ENCODE measurements at places on chromosomes 5 and 9. TPM values are rescaled to one million over a fixed set of nuclear protein-coding genes. Genes with fewer than 3 reads are reported as not detected.

- H3K4me3 ChIP-seq: no peak overlapping the region
- H3K4me1 ChIP-seq: no peaks in the 10 kb centered on the region
- H3K36me3 ChIP-seq: no peaks in the 10 kb centered on the region
Measured at GRCh38 chr5:31757806-31758205, 118.9 kb downstream of the PDZD2 start.

The MCTP1 gene
- total RNA-seq: 10.0 TPM

The CCL21 gene
- 2.9 TPM for total RNA-seq

DNA sequence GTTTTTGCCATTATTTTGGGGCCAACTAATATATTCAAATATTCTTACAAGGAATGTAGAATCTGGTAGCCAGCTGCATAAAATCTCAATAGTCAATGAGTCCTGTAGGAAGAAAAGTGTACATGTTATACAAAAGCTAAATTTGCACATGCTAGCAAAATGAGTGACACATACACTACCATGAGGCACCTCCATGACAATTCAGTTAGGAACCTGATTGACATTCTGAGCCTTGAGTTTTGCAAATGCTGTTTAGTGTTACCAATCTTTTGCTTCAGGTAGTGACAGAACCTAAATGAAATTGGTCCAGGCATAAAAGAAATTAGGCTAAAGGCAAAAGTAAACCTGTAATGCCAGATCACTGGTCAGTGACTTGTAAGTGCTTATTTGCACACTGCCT lies 6.8 kb upstream of the DAPK1 start:
- no peak overlapping the region for H3K27ac ChIP-seq
- H3K27me3 ChIP-seq: no peaks in the 10 kb centered on the region
- no peak for DNase-seq
- H3K4me3 ChIP-seq: no peak overlapping the region
- H3K4me1 ChIP-seq: no peaks in the 10 kb centered on the region

The DPM2 gene
- 4.7 TPM for total RNA-seq

The OTULINL gene
- 2.1 TPM for total RNA-seq

DNA sequence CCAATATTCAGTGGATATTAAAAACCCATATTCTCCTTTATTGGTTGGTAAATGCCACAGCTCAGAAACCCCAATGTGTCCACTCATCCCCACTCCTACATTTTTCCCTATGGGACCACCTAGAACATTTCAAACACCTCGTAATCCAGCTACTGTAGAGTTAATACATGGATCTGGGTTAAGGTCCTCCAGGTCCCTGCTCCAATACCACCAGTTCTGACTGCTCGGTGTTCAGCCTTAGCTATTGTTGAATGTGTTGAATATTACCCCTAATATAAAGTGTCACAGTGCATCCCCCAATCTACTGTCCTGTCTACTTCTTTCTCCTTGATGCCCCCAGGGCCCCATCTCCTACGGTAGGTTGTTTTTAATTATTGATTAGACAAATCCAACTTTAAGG lies 231.5 kb downstream of the PCSK1 start:
- H3K27ac ChIP-seq: no peak overlapping the region
- H3K36me3 ChIP-seq: no peaks in the 10 kb centered on the region
- H3K4me3 ChIP-seq: no peak overlapping the region
- no peak for DNase-seq
- H3K4me1 ChIP-seq: no peaks in the 10 kb centered on the region

DNA sequence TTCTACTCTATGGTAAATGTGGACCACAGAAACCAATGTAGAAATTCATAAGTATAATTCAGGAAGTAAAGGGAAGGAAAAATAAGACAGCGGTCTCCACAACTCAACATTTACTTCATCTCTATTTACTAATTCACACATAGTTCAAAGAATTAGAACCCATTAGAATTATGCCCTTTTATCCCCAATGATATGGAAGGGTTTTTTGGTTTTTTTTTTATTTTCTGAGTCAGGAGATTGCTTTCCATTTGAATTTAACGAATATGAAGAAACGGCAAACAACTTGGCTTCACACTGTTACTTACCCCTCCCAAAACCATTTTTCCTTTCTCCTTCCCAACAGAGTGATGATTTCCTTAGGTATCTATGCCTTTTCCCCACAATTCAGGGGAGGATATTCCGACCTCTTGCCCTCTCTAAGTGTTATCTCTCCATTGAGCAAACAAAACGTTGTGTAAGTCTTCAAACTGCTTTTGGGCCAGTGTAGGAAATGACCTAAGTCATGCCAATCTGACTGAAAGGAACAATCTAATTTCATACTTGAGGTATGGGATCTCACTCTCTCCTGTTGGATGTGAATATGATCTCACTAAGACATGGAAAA lies 72.0 kb downstream of the CETN3 start:
- no peaks in the 10 kb centered on the region for H3K36me3 ChIP-seq
- no peaks in the 10 kb centered on the region for H3K27me3 ChIP-seq
- DNase-seq: no peak
- no peak overlapping the region for H3K4me3 ChIP-seq
- H3K27ac ChIP-seq: no peak overlapping the region

The CA9 gene
- total RNA-seq: 5.5 TPM

DNA sequence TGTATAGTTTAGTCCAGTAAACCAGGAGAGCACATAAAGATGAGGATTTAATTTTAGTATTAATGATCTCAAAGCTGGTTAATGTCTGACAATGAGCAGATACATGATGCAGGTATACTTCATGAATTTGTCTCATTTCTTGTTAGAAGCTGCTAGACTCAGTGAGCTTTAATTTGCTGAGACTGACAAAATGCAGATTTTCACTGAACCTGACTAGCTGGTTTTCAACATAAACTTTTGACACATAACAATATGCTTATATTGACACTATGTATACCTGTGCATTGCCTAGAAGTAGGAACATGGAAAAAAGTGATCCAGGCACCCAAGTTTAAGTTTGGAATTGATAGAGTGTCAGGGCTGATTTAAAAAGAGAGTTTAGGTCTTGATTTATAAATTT lies 10.8 kb downstream of the UBLCP1 start:
- no peak overlapping the region for H3K4me3 ChIP-seq
- H3K27me3 ChIP-seq: no peaks in the 10 kb centered on the region
- H3K36me3 ChIP-seq: peaks cover 41% of the 10 kb centered on the region

The LHX2 gene
- total RNA-seq: not detected

The NEURL1B gene
- 17.9 TPM for total RNA-seq

The SLC23A1 gene
- total RNA-seq: not detected
